ENCODE measurements at places on chromosomes 12 and 14. TPM values are rescaled to one million over a fixed set of nuclear protein-coding genes. Genes with fewer than 3 reads are reported as not detected.

DNA sequence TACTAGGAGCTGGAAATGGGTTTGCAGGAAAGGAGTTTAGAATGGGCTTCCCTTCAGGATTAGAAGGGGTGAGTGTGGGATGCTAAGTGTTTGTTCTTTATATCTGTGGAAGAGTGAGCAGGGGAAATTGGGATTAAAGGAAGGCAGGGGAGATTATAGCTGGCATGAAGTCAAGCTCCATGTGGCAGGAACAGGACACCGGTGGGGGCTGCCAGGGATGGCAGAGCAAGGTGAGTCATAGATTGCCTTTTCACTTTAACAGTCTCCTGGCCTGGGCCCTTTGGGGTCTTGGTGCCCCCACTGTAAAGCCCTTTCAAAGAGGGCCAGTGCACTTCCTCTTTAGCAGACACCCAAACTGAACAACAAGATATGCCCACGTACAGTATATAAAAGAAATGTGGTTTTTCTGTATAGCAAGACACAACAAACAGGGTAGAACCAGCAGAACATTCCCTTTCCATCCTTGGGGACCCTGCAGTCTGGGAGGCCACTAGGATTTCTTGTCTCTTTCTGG is 23.1 kb upstream of the FBXO21 start:
- no peak overlapping the region for H3K4me3 ChIP-seq
- no peak for DNase-seq
- H3K36me3 ChIP-seq: no peaks in the 10 kb centered on the region

GRCh38 chr12:80766210-80766609 is 49.5 kb downstream of the MYF5 start:
- no peak overlapping the region for H3K27ac ChIP-seq
- no peaks in the 10 kb centered on the region for H3K36me3 ChIP-seq
- no peaks in the 10 kb centered on the region for H3K27me3 ChIP-seq
- DNase-seq: no peak
- no peak overlapping the region for H3K4me3 ChIP-seq

DNA sequence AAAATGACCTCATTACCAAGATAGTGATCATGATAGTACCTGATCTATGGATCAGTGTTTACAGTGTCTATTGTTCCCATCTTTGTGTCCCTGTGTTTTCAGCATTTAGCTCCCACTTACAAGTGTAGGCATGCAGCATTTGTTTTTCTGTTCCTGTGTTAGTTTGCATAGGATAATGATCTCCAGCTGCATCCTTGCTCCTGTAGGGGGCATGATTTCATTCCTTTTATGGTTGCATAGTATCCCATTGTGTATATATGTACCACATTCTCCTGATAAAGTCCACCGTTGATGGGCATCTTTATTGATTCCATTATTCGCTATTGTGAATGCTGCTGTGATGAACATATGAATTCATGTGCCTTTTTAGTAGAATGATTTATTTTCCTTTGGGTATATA is 215.4 kb upstream of the NAV3 start:
- H3K4me3 ChIP-seq: no peak overlapping the region
- H3K27me3 ChIP-seq: no peaks in the 10 kb centered on the region
- no peak overlapping the region for H3K27ac ChIP-seq
- DNase-seq: no peak
- no peaks in the 10 kb centered on the region for H3K36me3 ChIP-seq

GRCh38 chr14:99938896-99939295 is 126.3 kb upstream of the EVL start:
- no peak overlapping the region for H3K4me3 ChIP-seq
- DNase-seq: no peak
- H3K27me3 ChIP-seq: no peaks in the 10 kb centered on the region
- peaks cover 43% of the 10 kb centered on the region for H3K36me3 ChIP-seq
- no peak overlapping the region for H3K27ac ChIP-seq
- H3K4me1 ChIP-seq: no peaks in the 10 kb centered on the region

DNA sequence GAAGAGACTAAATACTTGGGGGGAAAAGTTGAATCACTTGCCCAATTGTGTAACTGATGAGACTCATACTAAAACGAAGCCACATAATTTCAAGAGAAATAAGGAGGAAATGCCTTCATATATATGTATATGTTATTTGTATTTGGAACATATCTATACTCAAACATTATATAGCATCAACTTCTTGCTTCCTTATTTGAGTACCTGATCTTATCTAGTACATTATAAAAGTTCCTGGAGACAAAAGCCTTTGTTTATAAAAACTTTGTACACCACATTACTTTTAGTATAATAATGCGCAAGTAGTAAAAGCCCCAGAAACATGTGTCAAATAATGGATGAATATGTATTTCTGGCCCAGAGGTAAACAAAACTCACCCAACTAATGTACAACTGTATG is 92.0 kb downstream of the SLC2A13 start:
- H3K27me3 ChIP-seq: no peaks in the 10 kb centered on the region
- no peaks in the 10 kb centered on the region for H3K4me1 ChIP-seq
- no peaks in the 10 kb centered on the region for H3K36me3 ChIP-seq
- H3K27ac ChIP-seq: no peak overlapping the region
- H3K4me3 ChIP-seq: no peak overlapping the region

GRCh38 chr14:26121181-26121580 is 476.7 kb downstream of the NOVA1 start:
- no peak overlapping the region for H3K27ac ChIP-seq
- no peaks in the 10 kb centered on the region for H3K4me1 ChIP-seq
- H3K4me3 ChIP-seq: no peak overlapping the region
- no peaks in the 10 kb centered on the region for H3K27me3 ChIP-seq
- DNase-seq: no peak

DNA sequence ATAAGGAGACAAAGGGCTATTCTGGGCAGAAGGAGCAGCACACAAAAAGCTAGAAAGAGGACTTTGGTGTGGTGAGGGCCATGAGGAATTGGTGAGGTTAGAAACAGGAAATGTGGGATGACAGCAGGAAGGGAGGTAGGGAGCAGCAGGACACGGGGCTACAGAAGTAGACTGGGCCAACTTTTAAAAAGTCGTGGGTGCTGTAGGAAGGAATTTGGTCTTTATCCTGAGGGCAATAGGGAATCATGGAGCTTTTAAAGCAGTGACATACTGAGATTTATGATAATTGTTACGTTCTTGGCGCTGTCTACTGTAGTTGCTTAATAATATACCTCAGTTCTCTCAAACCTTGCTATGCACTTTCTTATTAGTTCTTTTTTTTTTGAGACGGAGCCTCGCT is 8.2 kb upstream of the CHURC1 start:
- H3K4me1 ChIP-seq: no peaks in the 10 kb centered on the region
- DNase-seq: no peak
- no peak overlapping the region for H3K27ac ChIP-seq
- H3K27me3 ChIP-seq: peaks cover 2% of the 10 kb centered on the region
- no peak overlapping the region for H3K4me3 ChIP-seq
- no peaks in the 10 kb centered on the region for H3K36me3 ChIP-seq

DAO gene
- 0.09 TPM for total RNA-seq

NELL2 gene
- total RNA-seq: 1.5 TPM

TAS2R20 gene
- total RNA-seq: 2.5 TPM

NEDD1 gene
- 26.5 TPM for total RNA-seq

CCDC60 gene
- not detected for total RNA-seq

MSI1 gene
- 1.2 TPM for total RNA-seq

Measured in muscle of leg (tissue), 16 donors.